Activated T-helper 1 cell treated with Interleukin-2 at 50 U/mL for 16 hours (primary cell): ENCODE measurements at places on chromosomes 6 and 20.

DNA sequence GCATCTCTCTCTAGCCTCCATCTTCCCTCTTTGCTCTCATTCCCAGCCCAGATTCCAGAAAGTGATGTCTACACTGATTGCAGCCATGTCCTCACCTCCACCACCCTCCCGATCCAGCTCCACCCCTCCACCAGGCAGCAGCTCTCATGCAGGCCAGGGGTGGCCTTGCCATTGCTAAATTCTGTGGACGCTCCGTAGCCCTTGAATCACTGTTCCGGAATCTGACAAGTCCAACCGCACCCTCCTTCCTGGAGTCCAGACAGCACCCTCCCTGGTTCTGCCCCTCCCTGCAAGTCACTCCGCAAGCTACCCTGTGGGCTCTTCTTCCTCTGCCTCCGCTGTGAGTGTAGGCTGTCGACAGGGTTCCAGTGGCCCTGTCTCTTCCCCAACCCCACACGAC, 26.2 kb downstream of the TNXB start:
- DNase-seq = no peak

DNA sequence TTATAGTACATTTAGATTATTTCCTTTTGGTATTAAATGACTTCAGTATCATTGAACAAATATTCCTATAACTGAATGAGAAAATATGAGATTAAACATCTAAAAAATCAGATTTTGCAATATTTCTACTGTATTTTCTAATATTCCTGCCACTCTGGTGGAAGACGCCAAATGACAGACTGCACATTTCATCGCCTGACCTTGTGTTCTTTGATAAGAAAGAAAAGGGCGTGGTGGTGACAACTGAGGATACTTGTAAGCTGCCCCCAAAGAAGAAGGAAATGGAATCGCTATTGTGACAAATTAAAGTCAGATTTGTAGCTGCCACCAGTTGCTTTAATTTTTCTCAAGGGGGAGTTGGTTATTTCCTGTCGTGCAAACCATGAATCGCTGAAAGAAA, 131.3 kb downstream of the MTFR2 start:
- DNase-seq = no peak

DNA sequence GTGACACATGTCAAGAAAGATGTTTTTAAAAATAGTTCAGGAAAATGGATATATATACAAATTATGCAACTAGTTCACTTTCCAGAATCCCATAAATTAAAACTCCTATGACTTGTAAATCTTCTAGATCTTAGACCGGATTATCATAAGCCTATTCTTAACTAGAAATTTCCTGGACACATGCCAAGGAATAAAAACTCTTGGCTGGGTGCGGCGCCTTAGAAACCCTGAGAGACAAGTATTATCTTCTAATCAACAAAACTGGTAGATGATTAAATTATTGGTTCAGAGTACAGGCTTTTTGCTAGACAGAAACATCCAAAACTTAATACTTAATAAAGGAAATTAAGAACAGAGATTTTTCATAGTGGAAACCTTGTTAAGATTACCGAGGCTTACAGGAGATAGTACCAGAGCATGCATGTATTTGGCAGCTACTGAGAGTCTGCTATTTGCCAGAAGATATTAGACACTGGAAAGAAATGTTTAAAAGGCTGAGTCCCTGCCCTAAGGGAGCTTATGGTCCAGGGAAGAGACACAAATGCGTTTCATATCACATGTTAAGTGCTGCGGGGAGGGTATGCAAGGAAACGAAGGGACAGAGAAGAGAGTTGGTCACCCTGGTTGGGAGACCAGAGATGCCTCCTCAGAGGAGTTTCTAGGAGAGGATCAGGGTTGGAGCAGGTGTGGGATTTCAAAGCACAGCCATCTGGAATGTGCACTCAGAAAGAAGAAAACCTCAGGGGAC, 46.5 kb upstream of the IFNGR1 start:
- no peak for DNase-seq

DNA sequence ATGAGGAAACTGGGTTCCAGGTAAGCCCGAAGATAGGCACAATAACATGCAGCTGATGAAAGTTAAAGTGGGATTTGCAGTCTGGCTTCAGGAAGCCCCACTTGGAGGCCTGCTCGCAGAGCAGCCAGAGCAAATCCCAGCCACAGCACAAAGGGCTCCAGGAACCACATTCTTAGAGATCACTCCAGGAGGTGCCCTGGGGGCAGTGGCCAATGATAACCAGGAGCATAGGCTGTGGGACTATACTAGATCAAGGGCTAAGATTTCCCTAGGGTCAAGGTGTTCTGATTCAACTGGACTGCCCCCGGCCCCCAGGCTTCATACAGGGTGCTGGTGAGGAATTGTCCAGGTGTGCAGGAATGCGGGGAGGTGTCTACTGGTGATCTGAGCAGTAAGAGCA, 133.9 kb upstream of the PTPRT start:
- no peak for DNase-seq

- DNase-seq = no peak
These were observed 324.2 kb downstream of the TPBG start for GRCh38 chr6:82687855-82688254.

DNA sequence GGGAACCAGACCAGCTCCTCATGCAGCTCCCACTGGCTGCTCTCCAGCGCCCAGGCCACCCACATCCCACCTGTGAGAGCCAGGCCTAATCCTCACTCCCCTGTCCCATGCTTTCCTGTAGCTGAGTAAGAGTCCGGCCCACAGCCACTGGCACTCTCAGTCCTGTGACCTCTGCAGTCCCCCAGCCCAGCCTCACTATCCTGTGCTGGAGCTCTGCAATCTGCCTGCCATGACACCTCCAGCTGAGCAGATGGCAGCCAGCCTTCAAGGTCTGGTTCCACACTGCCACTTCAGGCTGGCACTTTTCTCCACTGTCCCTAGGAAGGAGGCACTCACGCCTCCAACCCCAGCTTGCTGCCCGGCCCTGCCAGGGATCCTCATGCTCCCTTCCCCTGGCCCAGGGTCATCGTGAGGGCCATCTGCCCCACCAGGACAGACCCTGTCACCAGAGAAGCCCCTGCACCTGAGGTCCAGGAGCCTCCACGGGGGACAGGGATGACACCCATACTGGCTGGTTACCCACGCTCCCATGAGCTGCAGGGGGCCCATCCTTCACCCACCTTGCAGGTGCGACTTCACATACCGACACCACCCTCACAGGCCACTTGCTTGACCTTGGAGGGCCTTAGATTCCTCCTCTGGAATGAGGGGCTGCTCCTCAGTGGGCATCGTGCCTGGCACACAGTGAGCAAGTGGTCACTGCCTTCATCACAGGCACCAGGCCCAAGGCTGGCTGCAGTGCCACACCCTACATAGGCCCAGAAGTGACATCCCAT, 100.1 kb downstream of the ASXL1 start:
- DNase-seq = no peak

DNA sequence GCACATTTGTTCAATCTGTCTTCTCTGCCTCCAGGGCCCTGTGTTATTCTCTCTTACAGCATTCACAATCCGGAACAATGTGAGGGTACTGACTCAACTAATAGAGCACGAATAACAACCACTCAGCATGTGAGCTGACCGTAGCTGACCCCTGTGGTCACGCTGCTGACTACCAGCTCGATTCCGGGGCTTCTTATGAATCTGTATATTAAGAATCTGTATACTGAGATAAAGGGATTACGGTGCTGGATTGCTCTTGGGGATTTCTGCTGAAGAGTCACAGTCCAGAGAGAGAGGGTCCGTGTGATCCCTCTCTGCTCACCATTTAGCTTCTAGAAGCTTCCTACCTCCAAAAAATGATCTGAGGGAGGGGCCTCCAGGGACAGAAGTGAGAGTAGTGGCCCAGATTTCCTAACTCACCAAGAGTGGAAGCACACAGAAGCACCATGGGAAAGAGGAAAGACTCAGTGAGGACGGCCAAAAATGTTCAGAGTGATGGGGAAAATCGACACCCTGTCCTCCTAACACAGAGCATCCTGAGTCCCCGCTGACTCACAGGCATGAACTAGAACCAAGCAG, 156.2 kb downstream of the THBS2 start:
- DNase-seq = no peak

DNA sequence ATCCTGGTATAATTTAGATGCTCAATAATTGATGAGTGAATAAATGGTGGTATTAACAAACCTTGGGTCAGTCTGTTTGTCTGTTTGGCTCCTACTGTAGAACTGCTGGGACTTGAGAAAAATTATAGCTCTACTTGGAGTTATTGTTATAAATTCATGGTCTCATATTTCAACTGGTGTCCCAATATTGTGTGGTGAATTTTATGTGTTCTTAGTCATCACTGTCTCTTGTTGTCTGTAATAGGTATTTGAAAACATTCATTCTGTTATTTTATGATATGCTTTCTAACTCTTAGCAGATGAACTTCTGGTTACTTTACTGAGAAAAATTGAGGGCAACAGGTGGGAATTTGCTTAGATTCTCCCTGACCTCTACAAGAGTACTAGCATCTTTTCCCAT, 221.4 kb downstream of the CDKAL1 start:
- no peak for DNase-seq

DNA sequence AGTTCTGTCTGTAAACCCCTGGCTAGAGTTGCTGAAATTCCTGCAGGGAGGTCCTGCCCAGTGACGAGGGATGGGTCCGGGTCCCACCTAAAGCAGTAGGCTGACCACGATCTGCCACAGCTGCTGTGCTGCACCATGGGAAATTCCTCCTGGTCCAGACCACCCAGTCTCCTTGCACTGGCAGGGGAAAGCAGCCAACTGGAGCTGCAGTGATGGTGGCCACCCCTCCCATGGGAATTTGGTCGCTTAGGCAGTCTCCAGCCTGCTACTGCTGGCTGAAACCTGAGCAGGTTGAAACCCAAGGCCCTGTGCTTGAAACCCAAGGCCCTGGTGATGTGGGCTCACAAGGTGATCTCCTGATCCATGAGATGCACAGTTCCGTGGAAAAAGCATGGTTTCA, 23.9 kb upstream of the MOXD1 start:
- no peak for DNase-seq
